ENCODE measurements at places on chromosomes 6 and 20. TPM values are rescaled to one million over a fixed set of nuclear protein-coding genes. Genes with fewer than 3 reads are reported as not detected.

CCN2 gene
- 6.1 TPM for total RNA-seq

ARMH2 gene
- not detected for total RNA-seq

KCNK16 gene
- not detected for total RNA-seq

GABRR1 gene
- not detected for total RNA-seq

ADAM33 gene
- 2.2 TPM for total RNA-seq

SH3BGRL2 gene
- total RNA-seq: 8.6 TPM

EMILIN3 gene
- 1.7 TPM for total RNA-seq

CENPW gene
- total RNA-seq: not detected

SALL4 gene
- total RNA-seq: not detected

BMP6 gene
- total RNA-seq: 1.6 TPM

ADGB gene
- not detected for total RNA-seq

DDO gene
- 30.0 TPM for total RNA-seq

ATAT1 gene
- 2.5 TPM for total RNA-seq

DOK5 gene
- total RNA-seq: 12.0 TPM

TFAP2C gene
- not detected for total RNA-seq

KHDC1 gene
- 1.3 TPM for total RNA-seq

Data from heart right ventricle (tissue), 16 donors.